ENCODE measurements at places on chromosomes 5 and 9.

GRCh38 chr9:93064392-93065134 is 6.1 kb downstream of the SUSD3 start:
- DNase-seq = peak; percentile 75

DNA sequence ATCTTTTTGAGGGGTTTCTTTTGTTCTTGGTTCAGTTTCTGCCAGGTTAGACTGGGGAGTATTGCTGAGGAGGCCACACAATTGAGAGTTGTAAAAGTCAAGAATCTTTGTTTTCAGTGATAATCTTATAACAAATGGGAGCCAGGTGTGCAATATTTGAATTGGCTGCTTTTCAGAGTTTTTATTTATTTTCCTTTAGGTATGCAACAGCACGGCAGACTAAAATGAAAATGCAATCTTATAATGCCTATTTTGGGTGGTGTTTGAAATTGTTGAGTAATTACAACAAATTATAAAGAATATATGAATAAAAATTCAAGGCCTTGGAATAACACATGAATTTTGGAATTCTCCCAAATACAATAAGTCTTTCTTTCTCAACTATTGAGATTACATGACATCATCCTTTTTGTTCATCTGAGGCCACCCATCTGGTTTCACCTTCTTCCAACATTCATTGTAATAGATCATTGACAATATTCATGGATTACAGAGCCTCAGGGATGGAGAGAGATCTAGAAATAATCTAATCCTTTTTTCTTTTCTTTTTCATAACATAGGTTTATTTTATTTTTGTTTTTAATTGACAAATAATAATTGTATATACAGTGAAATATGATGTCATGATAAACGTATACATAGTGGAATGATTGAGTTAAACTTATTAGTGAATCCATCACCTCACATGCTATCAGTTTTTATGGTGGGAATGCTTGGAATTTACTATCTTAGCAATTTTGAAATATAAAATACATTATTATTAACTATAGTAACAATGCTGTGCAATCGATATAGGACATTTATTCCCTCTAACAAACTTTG is 1061.0 kb downstream of the NR2F1-AS1 start:
- no peak for DNase-seq

DNA sequence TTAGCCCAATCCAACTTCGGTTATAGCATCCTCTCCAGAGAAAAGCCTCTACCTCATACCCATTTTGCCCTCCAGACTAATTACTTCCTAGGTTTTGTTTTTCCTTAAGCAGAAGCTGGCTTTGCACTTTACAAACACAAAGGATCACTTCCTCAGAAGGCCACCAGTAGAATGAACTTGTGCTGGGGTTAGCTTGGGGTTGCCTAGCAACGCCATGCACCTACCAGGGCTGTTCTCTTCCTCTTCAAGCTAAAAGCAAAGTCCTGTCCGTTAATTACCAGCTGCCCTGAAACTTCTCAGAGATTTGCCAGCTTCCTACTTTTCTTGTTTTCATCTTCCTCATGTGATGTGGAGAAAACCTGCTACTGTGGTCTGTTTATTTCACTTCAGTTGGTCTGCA is 132.0 kb upstream of the WWC1 start:
- DNase-seq = no peak

GRCh38 chr5:178467568-178468195 is 122.5 kb downstream of the COL23A1 start:
- no peak for DNase-seq

DNA sequence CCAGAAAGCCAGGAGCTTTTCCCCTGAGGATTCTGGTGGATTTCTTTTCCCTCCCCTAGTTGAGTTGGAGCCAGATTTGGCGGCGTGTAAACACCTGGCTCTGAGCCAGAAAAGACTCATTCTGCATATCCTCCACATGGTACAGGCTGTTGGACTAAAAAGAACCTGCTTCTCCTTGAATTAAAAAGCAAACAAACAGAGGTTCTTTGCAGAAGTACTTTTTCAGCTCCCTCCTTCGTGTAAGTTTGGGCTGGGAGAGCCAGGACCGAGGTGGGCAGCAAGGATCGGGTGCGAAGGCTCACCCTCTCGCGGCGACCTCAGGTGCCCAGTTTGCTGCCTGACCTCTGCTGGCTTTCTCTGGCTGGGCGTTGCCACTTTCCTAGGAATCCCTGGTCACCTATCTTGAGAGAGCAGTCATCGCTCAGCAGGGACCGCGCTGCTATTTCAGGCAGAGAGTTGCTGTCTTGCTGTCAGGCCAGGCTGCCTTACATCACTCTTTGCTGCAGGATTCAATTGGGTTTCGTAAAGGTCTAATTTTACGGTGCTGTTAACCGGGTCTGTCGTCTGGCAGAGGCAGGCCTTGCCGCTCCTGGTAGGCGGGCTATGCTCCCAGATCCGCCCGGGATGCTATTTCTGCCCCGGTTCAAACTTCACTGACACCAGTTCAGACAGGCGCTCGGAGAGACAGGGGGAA is 3.2 kb downstream of the PAPPA start:
- DNase-seq = no peak

GRCh38 chr5:74430631-74431289 is 209.8 kb downstream of the ENC1 start:
- DNase-seq = no peak

DNA sequence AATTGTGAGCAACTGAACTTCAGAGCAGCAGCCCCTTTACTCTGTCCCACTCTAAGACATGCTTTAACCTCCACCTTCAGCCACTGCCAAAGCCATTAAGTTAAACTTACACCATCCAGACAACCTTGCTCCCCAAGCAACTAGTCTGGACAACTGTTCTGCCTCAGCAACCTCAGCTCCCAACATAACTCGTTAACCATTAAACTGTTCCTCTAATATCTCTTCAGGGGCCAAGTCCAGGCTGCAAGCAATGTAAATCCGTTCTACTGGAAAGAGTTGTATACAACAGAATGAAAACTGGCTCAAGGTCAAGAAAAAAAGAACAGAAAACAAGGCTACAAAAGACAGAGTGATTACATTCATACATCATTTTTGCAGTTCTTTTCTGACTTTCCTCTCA is 131.7 kb upstream of the TARS1 start:
- DNase-seq = no peak

GRCh38 chr9:4207881-4208615 is 91.8 kb downstream of the GLIS3 start:
- DNase-seq = no peak

DNA sequence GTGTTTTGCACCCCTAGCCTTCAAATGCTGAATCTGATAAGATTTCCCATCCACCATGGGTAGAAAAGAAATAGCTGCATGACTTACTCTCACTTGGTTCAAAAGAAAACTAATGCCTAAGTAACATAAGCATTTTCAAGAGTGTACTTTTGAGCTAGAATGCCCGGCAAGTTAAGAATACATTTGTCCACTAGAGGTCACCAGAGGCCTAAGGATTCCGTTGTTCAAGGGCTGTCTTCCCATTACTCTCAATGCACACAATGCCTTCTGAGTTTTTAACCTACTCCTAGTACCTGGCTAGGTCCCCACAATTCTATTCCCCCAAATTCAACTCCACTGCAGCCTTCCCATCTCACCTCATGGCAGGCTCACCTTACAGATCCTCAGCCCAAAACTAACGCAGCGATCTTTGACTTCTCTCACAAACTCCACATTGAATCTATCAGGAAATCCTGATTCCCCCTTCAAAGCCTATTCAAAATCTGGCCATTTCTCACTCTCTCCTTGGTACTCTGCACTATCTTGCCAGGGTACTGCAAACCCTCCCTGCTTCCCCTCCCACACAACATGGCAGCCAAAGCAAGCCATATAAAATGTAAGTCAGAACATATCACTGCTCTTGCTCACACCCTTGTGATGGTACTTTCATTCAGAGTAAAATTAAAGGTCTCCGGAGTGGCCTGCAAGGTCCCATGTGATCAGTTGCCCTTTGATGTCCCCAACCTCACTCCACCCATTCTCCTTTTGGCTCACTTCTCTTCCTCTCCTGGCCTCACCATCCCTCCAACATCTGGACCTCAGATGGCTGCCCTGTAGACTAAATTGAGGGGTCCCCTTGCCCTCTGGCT is 13.4 kb downstream of the OXCT1 start:
- peak; percentile 31 for DNase-seq

Measured in T-helper 9 cell (primary cell).